ENCODE measurements at places on chromosomes 4 and X. TPM values are rescaled to one million over a fixed set of nuclear protein-coding genes. Genes with fewer than 3 reads are reported as not detected.

Gene GPM6B
- polyA plus RNA-seq = 392 TPM

Gene PQBP1
- 55.1 TPM for polyA plus RNA-seq

Gene SH3D19
- 42.7 TPM for polyA plus RNA-seq

Gene TMPRSS11B
- polyA plus RNA-seq = not detected

Gene ADH6
- polyA plus RNA-seq = 1.1 TPM

Gene POU4F2
- polyA plus RNA-seq = not detected

Gene PHEX
- 4.6 TPM for polyA plus RNA-seq

Gene IGSF1
- 96.1 TPM for polyA plus RNA-seq

Gene TRPC3
- polyA plus RNA-seq = 0.41 TPM

Gene USP17L21
- not detected for polyA plus RNA-seq

Gene TACR3
- polyA plus RNA-seq = 6.3 TPM

Gene CT45A2
- not detected for polyA plus RNA-seq

Gene USP26
- polyA plus RNA-seq = not detected

Gene NLGN4X
- 2.1 TPM for polyA plus RNA-seq

Gene LRIT3
- polyA plus RNA-seq = 0.70 TPM

Gene RRH
- polyA plus RNA-seq = 0.45 TPM

Gene HS6ST2
- polyA plus RNA-seq = not detected

Gene MID1
- polyA plus RNA-seq = 27.2 TPM

Gene REPS2
- polyA plus RNA-seq = 10.3 TPM

Gene MAPK10
- polyA plus RNA-seq = not detected

Gene MID2
- not detected for polyA plus RNA-seq

Gene HELT
- not detected for polyA plus RNA-seq

Gene STK26
- polyA plus RNA-seq = 46.9 TPM
